ENCODE measurements at places on chromosomes 13 and 19.

GRCh38 chr13:43905435-43906031 is 25.8 kb downstream of the LACC1 start:
- no peak for DNase-seq

- no peak for DNase-seq
These were observed 135.6 kb downstream of the NUFIP1 start for GRCh38 chr13:44853641-44854040.

DNA sequence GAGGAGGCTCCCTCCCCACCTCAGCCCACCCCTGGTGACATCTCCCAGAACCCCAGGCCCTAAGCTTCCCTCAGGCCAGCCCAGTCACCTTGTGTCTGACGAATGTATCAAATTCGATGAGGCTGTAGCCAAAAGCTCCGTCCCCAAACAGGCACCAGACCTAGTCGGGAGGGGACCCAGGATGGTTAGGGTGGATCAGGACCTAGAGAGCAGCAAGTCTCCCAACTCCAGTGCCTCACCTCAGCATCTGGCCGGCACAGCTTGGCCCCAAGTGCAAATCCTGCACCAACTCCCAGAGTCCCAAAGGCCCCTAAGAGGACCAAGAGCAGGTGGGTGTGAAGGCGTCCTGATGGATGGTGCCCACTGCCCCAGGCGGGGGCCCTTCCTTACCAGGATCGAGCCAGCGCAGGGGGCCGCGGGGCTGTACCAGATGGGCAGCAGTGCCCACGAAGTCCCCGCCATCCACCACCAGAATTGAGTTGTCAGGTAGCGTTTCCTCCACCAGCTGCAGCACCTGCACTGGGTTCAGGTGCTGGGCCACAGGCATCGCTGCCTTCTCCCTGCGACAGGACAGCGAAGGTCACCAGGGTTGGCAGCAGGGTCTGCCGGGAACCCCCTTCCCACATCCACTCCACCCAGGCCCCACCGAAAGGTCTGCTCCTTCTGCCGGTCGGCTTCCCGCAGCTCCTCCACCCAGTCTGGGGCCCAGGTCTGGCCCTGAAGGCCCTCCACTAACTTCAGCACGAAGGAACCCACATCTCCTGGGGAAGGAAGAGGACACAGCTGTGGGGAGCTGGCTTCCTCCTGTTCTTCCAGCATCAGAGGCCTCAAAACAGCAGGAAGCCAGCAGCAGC is 8.8 kb downstream of the SYDE1 start:
- DNase-seq: no peak

GRCh38 chr13:84570831-84571230 is 688.6 kb upstream of the SLITRK1 start:
- no peak for DNase-seq

DNA sequence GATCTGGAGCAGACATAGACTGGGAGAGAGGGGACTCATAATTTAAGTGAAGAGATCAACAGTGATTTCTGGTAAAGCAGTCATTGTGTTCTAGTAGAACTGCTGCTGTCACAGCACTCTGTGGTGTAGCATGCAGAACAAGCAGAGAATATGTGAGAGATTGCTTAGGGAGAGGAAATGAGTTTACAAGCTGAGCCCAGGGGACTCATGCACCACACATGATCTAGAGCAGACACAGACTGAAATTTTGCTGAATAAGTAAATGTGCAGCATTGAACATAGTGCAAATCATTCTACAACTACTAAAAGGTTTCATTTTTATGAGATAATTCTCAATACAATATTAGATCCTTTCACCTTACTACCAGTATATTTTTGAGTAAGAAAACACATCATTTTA is 125.7 kb downstream of the MYO16 start:
- no peak for DNase-seq

- no peak for DNase-seq
These were observed 257.6 kb downstream of the DLEU7 start for GRCh38 chr13:50585674-50586413.

All from activated CD8-positive, alpha-beta memory T cell treated with anti-CD3 and anti-CD28 coated beads for 48 hours (primary cell).